Bronchial epithelial cell (primary cell): ENCODE measurements at places on chromosomes 16 and 17. TPM values are rescaled to one million over a fixed set of nuclear protein-coding genes. Genes with fewer than 3 reads are reported as not detected.
A peak's percentile ranks its signal among the peaks of the same experiment; 100 is the strongest.

GRCh38 chr16:77789085-77790008 is 983 bp downstream of the VAT1L start:
- no peak for DNase-seq

GRCh38 chr17:14557480-14557879 is 256.6 kb downstream of the HS3ST3B1 start:
- DNase-seq, result no peak

DNA sequence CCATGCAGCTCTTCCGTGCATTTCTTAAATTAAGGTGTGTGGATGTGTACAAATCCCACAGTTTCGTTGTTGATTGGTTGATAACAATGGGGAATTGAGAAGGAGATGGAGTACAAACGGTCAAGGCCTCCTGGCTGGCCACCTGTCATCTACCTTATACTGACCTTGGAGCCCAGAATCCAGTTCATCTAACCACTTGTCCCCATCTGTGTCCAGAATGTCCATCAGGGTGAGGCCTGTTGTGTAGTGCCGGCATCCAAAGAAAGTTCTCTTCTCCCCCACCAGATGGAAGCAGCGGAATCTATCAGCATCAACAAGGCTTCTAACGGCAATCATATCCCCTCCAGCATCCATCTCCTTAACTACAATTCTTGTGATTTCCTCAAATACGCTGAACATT is 1.5 kb downstream of the GSDMB start:
- no peak for DNase-seq

DNA sequence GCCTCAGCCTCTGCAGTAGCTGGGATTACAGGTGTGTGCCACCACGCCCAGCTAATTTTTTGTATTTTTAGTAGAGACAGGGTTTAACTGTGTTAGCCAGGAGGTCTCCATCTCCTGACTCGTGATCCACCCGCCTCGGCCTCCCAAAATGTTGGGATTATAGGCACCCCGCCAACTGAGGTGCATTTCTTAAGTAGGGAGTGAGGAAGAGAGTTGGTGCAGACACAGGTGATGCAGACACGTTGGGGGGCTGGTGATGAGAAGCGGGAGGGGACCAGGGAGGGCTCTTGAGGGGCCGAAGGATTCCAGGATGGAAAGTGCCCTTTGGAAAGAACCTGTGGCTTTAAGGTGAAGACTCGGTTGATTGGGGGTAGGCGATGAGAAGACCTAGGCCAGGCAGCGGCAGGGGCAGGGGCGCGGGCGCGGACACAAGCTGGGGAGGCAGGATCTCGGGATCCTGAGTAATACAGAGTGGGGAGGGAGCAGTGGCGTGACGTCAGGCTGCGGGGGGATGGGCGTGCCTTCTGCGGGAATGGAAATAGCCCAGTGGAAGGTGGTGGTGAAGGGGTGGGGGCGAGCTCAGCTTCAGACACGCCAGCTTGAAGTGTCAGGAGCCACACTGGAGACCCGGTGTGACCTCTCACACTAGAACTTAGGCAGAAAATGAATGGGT is 2.5 kb upstream of the ATP6V0C start:
- peak; percentile 42 for DNase-seq

The CDRT15 gene
- not detected in 2 replicates for total RNA-seq

The NEUROD2 gene
- total RNA-seq, result not detected in 2 replicates
